ENCODE measurements at places on chromosomes 16 and 17.
A peak's percentile ranks its signal among the peaks of the same experiment; 100 is the strongest.

DNA sequence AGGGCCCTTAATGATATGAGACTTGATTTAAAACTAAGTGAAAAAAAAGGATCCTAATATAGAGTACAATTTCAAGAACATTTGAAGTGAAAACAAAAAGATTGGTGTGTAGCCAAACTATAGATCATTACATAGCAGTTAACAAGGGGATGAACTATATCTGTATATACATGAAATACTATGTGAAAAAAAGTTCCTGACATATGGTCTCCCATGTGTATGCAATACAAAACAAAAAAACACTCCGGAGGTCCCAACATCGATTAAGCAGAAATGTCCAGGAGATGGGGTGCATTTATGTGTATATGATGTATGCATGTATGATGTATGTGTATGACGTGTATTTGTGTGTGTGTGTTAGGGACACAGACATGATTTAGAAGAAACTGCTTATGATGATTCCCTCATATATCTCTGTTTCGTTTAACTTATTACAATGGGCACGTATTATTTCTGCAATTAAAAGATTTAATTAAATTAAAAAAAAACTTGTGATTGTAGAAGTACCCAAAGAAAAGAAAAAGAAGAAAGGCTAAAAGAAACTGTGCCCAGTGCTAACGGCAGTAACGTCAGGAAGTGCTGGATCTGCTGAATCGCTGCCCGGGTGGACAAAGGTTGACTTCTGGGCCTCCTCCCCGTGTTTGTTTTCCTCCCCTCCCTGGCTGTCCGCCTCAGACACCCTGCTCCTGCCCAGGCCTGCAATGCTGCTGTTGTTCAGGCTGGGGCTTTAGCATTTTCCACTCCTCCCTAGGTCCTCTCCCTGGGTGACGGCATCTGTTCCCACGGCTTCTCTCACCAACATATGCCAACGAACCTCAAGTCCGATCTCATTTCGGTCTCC, 36.9 kb downstream of the TBX4 start:
- DNase-seq = no peak

DNA sequence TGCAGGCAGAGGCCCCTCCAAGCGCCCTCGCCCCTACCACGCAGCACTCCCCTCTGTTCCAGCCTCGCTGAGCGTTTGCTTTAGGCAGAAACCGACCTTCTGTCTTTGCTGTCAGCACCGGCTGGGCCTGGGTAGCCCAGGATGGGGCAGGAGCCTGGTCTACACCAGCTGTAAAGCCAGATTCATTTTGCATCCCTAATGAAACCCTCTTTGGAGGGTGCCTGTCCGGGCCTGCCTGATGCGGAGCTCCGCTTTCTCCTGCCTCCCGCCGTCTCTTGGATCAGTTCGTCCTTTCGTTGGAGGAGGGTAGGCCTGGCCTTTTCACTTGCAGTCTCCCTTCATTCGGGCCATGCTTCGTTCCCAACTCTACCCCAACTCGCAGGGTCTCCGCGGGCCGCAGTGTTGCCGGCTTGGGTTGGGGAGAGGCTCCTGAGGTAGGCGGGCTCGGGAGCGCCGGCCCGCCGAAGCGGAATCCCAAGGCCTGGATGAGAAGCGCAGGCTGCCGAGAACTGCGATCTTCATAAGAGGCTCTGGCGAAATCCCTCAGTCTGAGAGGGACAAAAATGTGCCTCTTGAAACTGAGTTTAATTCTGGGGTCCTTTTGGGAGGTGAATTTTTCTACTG, 4.8 kb upstream of the HOXB8 start:
- DNase-seq = no peak

DNA sequence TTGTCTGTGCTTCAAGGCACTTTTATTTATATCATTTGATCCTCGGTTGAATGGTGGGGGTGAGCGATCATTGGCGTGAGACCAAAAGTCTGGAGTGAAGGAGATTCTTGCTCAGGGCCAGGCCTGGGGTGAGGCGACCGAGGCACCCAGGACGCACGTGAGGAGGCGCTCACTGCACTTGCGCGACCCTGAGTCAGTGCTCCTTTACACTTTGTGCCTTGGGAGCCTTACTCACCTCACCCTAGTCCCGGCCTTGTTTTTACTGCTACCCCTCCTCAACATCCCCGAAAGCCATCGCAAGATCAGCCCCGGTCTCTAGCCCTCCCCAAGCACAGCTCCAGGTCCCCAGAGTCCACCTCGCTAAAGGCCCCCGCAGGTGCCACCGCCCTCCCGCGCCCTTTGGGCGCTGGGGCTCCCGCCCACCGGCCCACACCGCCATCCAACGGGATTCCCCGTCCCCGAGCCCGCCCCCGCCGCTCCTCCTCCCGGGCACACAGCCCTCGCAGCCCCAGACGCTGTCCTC, 496 bp downstream of the EZH1 start:
- peak; percentile 23 for DNase-seq

GRCh38 chr17:80802626-80803450, 188.8 kb upstream of the CHMP6 start:
- DNase-seq = no peak

DNA sequence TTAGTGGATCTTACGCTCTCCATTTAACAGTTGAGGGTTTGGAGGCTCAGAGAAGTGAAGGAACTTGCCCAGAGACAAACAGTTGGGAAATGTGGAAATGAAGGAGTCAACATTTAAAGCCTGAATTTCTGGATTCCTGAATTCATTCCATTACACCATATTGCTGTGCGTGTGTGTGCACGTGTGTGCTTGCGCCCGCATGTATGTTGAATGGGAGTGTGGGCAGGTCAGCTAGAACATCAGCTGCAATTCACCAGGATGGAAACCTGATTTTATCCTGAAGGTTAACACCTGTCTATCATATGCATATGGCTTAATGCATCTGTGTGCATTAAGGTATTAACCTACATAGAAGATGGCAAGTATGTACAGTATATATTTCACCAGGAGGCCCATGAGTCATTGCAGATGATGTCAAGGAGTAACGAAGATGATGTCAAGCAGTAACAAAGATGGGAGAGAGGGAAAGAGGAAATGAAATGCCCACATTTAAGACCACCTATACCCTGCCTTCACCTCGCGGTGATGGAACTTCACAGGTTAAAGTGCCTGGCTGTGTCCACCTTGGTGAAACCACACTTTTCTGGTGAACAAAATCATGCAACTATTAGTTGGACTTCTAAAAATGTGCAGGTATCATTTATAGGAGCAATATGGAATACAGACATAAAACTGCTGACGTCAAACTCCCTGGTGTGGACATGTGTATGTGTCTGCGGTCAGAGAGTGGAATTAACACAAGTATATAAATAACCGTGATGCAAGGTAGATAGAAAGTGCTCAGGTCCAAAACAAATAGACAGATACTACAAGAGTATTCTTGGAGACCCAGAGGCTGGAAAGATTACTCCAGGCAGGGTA, 832 bp upstream of the ADAP2 start:
- no peak for DNase-seq

- DNase-seq = no peak
Observed at GRCh38 chr16:49504626-49505025, 131.0 kb downstream of the C16orf78 start.

DNA sequence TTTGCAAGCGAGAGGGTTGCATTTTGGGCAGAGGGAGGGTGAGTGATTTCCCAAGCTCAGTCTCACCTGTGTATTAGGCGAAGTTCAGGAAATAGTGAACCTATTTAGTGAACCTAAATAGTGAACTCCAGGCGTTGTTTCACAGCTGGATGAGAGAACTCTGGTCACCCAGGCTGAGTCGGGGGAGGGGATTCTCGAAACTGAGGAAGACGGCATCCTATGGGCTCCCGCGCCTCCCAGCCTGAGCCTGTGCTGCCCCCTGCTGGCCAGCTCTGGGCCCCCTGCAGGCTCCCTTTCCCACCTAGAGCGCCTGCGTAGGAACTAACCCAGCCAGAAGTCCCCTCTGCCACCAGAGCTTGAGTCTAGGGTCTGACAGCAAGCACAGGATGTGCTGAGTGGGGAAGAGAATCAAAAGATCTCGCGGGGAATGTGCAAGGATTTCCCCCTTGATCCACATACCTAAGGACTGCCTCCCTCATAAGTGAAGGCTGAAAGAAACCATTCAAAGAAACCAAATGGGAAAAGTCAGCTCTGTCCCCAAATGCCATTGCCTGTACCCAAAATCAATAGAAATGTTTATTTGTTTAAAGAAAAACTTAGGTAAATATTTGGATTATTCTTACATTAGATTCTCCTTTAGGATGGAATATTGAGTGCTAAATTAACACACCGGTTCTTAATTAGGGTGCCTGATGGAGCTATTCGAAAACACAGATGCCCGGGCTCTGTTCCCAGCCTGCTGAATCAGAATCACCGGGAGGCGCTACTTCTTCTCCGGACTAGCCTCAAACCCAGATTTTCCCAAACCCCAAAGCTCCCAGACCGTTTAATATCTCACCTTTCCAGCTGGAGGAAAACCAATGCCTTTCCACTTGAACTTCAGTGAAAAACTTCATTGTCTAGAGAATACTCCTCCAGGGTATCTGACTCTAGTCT, 14.8 kb upstream of the MARVELD3 start:
- peak; percentile 61 for DNase-seq

GRCh38 chr16:2466667-2467527, 4.2 kb upstream of the NTN3 start:
- DNase-seq = no peak

- no peak for DNase-seq
Observed at GRCh38 chr16:65376601-65377000, 254.7 kb upstream of the CDH11 start.

DNA sequence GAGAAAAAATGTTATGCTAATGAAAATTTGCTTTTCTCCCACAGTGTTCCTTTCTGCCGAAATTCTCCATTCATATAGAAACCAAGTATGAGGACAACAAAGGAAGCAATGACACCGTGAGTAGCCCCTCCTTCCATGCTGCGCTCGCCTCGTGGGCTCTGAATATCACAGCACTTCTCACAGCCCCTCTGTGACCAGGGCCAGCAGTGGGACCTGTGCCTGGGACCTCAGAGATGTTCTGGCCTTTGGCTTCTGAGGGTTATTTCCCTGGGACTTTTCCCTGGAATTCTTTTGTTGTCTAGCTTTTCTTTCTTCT, 139.6 kb upstream of the NOL11 start:
- DNase-seq = no peak

DNA sequence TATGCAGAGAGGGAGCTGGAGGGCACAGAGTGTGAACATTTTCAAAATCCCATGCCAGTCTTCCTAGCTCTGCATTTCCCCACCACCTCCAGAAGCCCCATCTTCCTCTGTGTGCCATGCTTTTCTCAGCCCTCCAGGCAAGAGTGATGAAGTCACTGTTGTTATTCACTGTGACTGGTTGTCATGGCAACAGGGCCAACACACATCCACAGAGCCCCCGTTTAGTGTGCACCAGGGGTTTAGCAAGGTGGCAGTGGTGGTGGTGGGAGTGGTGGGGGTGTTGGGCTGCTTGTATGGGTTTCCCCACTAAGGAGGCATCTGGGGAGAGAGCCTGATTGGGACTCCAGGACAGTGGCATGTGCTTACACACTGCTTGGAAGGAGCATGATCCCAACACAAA, 309.9 kb upstream of the ASIC2 start:
- no peak for DNase-seq

GRCh38 chr17:8735336-8735939, 9.2 kb downstream of the CCDC42 start:
- DNase-seq = no peak

- DNase-seq = no peak
Observed at GRCh38 chr17:47204722-47205418, 4.3 kb upstream of the MYL4 start.

DNA sequence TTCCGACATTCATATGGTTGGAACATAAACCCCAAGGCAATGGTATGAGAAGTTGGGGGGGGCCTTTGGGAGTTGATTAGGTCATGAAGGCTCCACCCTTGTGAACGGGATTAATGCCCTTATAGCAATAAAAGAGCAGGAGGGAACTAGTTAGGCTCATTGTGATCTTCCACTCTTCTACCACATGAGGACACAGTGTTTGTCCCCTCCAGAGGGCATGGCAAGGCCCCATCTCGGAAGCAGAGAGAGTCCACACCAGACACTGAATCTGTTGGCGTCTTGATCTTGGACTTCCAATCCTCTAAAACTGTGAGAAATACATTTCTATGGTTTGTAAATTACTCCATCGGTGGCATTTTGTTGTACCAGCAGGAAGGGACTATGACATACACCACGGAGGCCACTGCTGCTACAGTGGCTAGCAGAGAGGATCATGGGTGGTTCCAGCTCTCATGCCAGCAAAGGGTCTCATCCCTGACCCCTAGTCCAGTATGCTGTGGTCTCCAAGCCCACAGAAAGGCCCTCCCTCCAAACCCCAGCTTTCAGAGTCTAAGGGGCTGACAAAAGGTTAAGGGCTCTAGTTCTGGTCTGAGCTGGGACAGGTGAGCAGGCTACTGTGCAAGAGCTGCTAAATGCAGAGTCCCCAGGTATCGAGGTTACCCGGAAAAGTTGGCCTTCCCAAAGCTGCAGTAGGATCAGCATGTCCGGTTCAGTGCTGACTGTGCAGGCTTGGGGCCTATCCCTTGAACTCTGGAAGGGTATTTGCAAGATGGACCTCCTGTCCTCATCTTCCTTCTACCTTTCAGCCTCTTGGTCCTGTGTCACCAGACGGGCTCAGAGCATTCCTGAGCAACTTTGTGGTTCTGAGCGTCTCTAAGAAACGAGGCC, 12.2 kb downstream of the CCR7 start:
- DNase-seq = no peak

Measured in stimulated activated CD8-positive, alpha-beta memory T cell treated with anti-CD3 and anti-CD28 coated beads, Interleukin-4, amount 100 ng/mL, for 1 hour (primary cell).